ENCODE measurements at places on chromosomes 5 and 9. TPM values are rescaled to one million over a fixed set of nuclear protein-coding genes. Genes with fewer than 3 reads are reported as not detected.

S1PR3 gene
- total RNA-seq = 2.1 TPM

SPATA31A3 gene
- total RNA-seq = not detected

CARD6 gene
- total RNA-seq = 1.1 TPM

NUDT12 gene
- total RNA-seq = 9.3 TPM

INSYN2B gene
- total RNA-seq = 2.7 TPM

PFN3 gene
- total RNA-seq = not detected

NRG2 gene
- total RNA-seq = 1.5 TPM

WNT8A gene
- total RNA-seq = not detected

APBB3 gene
- total RNA-seq = 62.3 TPM

PLPPR1 gene
- not detected for total RNA-seq

BASP1 gene
- 212 TPM for total RNA-seq

MCIDAS gene
- not detected for total RNA-seq

ZBTB34 gene
- total RNA-seq = 14.0 TPM

SPATA31E1 gene
- total RNA-seq = not detected

GHR gene
- total RNA-seq = 2.7 TPM

SLIT3 gene
- total RNA-seq = 40.2 TPM

CANX gene
- total RNA-seq = 809 TPM

CD14 gene
- not detected for total RNA-seq

PPP2R2B gene
- not detected for total RNA-seq

CDH18 gene
- total RNA-seq = not detected

ECM2 gene
- total RNA-seq = 53.3 TPM
